ENCODE measurements at places on chromosomes 12 and 14.

DNA sequence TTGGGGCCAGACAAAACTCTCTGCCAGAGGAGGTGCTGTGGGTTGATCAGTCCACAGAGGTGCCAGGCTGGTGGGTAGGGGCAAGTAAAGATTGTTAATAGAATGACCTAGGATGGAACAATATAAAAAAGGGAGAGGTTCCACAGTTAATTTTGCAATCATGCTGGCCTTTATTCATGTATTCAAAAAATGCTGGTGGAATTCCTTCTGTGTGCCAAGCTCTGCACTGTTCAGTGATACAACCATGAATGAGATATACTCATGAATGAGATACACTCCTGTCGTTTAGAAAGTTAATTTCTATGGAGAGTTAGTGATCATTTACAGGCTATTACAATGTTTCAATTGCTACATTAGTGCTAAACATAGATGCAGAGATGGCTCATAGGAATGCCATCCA is 252.6 kb upstream of the RMST start:
- DNase-seq: no peak

GRCh38 chr12:108751821-108752220 is 20.5 kb upstream of the CORO1C start:
- no peak for DNase-seq

DNA sequence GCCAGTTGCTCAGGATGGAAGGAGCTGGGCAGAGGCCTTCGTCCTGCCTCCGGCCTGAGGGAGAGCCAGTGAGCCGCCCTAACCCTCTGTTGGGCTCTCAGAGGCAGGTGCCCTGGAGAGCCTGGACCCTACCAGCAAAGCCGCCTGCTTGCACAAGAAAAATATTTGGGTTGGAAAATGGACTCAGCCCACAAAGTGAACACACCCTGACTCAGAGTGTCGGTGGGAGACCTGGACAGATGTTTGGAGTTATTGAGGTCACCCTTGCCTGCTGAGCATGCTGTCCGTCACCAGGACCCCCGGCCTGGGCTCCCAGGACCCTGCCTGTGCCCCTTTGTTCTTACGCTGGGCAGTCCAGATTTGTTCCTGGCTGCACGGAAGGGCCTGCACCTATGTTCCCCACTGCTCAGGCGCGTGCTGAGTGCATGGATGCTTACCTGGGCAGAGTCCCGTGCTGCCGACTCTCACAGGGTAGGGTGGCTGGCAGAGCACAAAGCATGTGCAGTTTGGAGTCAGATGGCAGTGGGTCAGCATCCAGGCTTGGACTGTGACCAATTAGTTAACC is 22.4 kb downstream of the FAM181A start:
- DNase-seq: no peak

DNA sequence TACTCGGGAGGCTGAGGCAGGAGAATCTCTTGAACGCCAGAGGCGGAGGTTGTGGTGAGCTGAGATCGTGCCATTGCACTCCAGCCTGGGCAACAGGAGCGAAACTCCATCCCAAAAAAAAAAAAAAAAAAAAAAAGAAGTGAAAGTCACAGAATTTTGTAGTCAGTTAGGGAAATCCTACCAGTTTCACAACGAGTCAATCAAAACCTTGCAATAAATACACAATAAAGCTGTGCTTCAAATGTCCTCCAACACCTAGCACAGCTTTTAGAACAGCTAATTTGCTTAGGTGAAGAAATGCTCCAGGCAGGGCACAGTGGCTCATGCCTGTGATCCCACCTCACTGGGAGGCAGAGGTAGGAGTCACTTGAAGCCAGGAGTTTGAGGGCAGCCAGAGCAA is 112.8 kb upstream of the ATF7IP start:
- no peak for DNase-seq

- no peak for DNase-seq
Observed at GRCh38 chr14:98965076-98965475, 306.9 kb downstream of the BCL11B start.

GRCh38 chr14:32940066-32940651 is 1.5 kb downstream of the NPAS3 start:
- DNase-seq: no peak

DNA sequence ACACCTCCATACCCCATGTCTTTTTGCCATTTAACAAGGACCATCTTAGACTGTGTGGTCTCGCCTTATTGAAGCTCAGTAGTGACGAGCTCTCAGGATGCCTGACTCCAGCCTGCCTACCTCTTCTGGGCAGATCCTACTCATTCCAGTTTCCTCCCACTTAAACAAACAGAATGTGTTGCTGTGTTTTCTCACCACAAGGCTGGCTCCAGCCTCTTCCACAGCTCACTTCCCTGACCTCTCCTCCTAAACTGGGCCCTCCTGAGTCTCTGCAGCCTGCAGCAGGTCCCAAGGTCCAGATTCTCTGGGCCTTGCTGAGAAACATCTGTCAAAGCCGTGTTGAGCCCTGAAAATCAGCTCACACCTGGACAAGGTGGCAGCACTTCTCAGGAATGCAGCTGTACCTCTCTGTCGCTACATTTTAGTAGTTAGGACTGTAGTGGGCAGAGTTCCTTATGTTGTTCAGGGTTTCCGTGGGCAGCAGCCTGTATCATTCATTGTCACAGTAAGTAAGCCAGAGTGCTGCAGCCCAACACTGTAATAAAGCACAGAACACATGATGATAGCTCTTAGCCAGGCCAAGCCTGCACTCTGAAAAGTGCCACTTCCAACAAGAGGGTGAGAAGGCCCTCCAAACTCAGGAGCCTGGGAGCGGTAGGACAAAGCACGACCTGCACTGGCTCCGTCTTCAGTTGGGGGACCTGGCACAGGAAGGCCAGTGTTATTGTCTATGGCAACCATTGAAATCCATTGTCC is 68.5 kb downstream of the NKX2-1 start:
- no peak for DNase-seq

- DNase-seq: no peak
Observed at GRCh38 chr14:94795372-94795771, 25.5 kb upstream of the GSC start.

GRCh38 chr12:67697967-67698366 is 49.4 kb downstream of the DYRK2 start:
- no peak for DNase-seq

DNA sequence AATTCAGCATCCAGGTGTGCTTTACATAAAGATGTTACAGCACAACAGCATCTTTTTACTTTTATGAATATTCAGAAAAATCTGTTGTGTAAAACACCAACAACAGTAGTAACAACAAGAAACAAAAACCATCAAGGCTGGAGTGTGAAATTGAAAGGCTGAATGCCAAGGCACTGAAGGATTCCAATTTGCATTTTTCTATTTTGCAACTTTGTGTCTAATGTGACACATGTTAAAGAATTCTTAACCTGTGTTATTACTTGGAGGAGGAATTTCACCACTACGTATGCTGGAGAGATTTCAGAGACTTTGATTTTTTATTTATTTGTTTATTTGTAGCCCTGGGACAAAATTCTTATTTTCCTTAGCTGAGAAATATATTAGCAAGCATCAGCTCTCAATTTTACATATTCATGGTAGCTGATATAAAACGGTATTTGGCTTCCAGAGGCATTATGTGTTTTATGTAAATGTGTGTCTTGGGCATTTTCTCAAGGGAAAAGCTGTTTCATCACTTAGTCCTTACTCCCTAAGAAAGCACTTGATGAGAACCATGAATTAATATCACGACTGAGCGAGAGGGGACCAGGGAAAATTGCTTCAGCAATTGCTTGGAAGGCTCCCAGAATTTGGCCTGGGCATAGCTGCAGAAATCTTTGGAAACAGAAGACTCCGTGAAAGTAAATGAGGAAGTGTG is 475.4 kb downstream of the TMEM132D start:
- DNase-seq: no peak

DNA sequence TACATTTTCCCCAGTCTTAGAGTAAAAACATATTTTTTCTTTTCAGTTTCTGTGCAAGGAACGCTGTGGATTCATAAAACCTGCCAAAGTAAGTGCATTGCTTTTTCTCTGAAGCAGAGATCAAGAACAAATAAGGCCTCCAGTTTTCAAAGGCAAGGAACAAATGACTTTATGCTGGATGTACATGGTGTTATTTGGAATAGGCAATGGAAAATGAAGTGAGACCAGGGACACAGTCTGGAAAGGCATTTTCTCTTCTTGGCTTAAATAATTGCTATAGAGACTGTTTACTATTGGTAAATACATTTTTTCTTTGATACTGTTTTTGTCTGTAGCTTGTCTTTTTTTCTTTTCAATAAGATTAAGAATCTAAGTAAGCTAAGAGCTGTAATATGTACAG is 725.9 kb upstream of the MDGA2 start:
- no peak for DNase-seq

DNA sequence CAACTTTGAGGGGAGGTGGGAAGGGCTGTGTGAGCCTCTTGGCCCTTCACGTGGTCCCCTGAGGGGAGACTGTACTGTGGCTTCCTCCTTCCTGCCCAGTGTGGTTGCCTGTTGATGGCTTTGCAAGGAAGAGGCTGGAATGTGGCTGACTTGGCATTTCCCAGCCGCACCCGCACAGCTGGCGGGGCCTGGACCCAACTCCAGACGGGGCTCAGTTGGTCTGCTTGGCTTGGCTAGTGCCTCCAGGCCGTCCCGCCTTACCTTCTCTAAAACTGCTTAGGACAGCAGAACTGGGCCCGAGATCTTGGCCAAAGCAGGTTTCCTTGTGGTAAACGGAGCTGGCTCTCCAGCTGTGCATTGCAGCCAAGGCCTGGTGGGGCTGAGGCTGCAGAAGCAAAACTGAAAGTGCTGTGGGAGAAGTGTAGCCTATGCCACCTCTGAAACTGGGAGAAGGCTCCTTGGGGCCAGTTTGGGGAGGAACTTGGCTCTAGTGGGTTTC is 139.5 kb downstream of the SMOC1 start:
- DNase-seq: no peak

- DNase-seq: no peak
Observed at GRCh38 chr12:127548123-127548553, 718.8 kb upstream of the TMEM132C start.

- DNase-seq: no peak
Observed at GRCh38 chr12:107282628-107283027, 189.3 kb upstream of the CRY1 start.

- DNase-seq: no peak
Observed at GRCh38 chr12:47023311-47023710, 56.1 kb upstream of the PCED1B start.

DNA sequence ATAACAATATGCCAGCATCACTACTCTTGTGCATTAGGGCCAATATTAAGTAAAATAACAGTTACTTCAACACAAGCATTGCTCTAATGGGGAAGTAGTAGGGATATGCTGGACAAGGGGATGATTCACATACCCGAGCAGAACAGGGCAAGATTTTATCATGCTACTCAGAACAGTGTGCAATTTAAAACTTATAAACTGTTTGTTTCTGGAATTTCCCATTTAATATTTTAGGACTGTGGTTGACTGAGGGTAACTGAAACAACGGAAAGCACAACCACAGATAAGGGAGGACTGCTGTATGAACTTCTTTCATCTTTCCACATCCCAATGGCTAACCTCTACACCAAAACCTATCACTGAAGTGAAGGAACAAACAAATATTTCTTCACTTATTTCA is 36.8 kb downstream of the SARNP start:
- DNase-seq: no peak

DNA sequence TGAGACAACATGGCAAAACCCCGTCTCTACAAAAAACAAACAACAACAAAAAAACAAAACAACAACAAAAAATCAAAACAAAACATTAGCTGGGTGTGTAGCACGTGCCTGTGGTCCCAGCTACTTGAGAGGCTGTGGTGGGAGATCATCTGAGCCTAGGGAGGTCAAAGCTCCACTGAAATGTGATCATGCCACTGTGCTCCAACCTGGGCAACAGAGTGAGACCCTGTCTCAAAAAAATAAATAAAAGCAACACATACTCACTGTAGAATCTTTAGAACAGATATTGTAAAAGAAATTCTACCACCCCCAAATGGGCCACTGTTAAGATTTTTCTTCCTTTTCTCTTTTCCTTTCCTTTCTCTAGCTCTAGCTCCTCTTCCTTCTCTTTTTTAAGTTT is 26.3 kb downstream of the SLC38A1 start:
- DNase-seq: no peak

DNA sequence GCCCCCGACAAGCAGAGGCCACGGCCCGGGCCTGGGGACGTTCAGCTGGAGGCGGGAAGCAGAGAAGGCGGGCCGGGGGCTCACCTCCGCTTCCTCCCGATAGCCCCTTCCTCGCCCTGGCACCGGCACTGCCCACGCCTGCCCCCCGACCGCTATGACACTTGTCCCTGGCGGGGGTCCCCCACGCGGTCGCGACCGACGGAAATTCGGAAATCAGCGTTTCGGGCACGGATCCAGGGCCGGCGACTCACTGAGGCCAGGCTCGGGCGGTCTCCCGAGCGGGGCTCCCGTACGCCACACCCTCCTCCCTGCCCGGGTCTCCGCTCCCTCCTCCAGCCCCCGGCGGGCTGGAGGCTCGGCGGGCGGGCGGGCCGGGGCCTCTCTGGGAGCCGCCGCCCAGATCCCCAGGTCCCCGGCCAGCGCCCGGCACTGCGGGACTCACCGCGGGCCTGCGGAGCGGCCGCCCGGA is 581 bp downstream of the PITPNM2 start:
- DNase-seq: no peak

DNA sequence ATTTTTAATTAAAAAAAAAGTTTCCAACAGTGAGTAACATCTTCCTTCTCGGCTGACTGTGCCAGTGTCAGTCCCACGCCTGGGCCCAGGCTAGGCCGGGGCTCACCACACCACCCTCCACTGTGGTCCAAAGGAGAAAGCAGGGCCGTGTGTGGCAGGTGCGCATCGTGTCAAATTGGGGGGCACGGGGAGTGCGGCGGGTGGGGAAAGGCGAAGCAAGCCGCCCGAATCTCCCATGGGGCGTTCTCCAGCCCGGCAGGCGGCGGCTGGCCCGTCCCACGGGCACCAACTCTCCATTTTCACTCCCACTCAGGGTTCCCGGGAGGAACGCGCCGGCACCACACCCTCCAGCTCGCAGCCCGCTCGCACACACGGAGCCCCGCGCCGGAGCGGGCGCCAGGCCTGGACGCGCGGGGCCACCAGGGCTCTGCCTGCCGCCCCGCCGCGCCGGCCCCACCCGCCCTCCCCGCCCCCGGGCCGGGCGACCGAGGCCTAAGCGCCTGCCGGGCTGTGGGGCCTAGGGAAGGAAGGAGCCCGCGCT is 604 bp downstream of the EEA1 start:
- DNase-seq: peak; percentile 28

GRCh38 chr12:12958886-12959285 is 6.9 kb upstream of the GPRC5D start:
- no peak for DNase-seq

DNA sequence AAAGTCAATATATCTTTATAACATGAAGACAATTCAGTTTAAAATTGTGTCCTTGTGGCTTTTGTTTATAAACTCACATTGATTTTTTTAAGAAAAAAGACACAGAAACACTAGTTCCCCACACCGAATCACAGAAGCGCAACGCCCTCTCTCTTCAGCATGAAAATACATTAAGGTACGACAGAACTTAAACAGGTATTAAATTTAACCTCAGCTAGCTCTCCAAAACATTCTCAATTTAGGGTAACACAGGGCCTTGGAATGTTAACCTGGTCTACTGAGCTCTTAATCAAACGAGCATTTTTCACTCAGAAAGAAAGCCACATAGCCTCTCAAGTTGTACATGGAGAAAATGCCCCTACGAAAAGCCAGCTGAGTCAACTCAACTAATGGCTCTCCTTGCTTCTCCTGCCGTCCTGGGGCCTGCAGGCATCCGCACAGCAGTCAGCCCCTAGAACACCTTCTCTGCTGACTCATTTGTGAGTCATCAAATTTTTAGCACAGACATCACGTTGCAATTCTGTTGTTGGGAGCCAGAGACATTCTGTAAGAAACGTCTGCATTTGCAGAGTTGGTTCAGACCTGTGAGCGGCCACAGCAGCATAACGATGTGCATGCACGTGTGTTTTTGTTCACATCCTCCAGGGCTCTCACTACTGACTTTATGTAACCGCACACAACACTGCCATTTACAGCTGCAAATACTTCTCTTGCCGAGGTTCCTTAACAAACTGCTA is 141.6 kb downstream of the ITPR2 start:
- DNase-seq: no peak
